Substantia nigra (tissue), 51 donors: ENCODE measurements at places on chromosomes 16 and 17.

GRCh38 chr17:37642681-37643080 lies 565 bp downstream of the DDX52 start:
- no peak for DNase-seq

DNA sequence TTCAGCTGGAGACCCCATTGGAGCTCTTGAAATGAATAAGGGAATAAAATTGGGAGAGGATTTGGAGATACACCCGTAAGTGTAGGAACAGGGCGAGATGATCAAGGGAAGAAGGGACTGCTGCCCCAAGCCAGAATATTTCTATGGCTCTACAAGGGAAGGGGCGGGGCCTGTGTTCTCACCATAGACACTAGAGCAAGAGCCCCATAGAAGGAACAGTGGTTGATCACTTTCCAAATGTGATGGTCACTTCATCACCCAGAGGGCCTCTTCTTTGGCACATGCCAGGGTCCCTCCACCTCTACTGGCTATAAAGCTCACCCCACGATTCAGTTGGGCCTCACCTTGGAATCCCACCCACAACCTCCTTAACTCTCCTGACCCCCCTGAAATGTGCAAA lies 25.0 kb downstream of the GPRC5B start:
- DNase-seq = no peak

DNA sequence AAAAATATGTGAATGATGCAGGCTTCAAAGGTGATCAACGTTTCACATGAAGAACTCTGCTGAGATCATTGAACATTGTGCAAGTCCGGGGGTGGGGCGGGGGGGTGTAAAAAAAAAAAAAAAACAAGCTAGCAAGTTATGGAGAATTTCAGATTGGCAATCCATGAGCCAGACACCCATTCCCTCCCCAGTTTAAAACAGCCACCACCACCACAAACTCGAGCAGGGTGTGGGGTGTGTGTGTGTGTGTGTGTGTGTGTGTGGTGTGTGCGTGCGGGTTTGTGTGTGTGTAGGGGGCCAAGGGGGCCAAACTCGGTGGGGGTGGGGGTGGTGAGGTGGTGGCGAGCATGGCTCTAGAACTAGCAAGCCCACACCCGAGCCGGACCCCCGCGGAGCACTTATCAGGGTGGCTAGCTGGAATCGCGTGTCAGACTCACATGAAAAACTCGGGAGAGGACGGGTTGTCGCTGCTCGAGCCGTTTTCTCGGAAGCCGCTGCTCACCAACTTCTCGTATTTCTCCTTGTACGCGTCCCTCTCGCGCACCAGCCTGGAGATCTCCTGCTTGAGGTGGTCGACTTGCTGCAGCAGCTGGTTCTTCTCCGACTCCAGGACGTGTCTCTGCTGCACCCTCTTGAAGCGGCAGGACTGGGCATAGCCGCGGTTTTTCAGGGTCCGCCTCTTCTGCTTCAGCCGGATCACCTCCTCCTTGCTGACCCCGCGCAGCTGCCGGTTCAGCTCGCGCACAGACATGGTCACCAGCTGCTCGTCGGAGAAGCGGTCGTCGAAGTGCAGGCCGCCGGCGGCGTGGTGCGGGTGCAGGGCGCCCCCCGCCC lies 2.0 kb downstream of the MAF start:
- DNase-seq = no peak

GRCh38 chr17:19641687-19642372 lies 6.7 kb upstream of the ALDH3A2 start:
- no peak for DNase-seq

DNA sequence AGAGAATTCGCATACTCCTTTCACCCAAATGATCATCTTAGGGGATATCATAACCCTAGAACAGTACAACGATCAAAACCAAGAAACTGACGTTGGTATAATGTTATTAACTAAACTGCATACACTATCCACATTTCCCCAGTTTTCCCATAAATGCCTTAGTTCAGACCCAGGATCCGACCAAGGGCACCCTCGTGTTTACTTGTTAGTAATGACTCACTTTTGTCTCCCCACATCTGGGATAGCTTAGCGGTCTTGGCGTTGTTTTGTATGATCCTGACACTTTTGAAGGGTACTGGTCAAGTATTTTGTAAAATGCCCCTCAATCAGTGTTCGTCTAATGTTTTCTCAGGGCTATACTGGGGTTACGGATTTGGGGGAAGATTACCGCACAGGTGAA lies 8.0 kb downstream of the HS3ST3A1 start:
- DNase-seq = no peak

- DNase-seq = peak; percentile 94
These were observed at the start of gene TTYH2 for GRCh38 chr17:74212913-74213791. TSS of gene TTYH2 (plus strand) at chr17:74213571. CDS start at chr17:74213588, 17 bp downstream.

DNA sequence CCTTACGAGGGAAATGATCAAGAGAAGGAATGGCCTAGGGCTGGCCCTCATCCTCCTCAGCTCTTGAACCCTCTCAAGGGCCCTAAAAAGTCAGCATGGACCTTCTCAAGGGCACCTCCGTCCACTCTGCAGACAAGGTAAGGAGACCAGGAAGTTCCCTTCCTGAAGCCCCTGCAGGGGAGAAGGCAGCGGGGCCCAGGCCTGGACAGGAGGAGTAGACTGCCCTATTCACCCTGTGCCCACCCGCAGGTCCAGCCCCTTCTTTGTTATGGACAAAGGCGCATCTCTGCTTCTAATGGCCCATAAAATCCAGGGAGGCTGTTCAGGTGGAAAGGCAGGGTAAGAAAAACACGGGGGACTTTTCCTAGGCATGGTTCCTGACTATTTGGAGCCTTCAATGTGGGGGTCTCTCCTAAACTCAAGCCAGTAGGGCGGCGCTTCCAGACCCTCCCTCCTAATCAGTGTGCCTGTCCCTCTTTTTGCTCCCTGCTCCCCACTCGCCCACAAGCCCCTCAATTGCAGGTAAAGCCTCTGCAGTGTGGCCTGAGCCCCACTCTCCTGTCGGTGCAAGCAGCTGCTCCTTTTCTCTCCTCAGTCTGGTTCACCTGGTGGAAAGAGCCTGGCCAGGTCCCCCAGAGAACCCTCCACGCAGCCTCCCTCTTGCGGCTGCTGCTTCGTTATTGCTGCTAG lies 28.2 kb downstream of the AXIN2 start:
- DNase-seq = no peak
